Fibroblast of villous mesenchyme (primary cell): ENCODE measurements at places on chromosomes 1 and 21. TPM values are rescaled to one million over a fixed set of nuclear protein-coding genes. Genes with fewer than 3 reads are reported as not detected.

KIRREL1 gene
- 120 TPM in 2 replicates for total RNA-seq

HEYL gene
- total RNA-seq = under 0.01 and 0.32 TPM in 2 replicates

F3 gene
- 198 and 506 TPM in 2 replicates for total RNA-seq

MLLT11 gene
- 8.1 and 9.1 TPM in 2 replicates for total RNA-seq

KCNJ9 gene
- total RNA-seq = not detected in 2 replicates

GRCh38 chr1:214518361-214518760 is 33.0 kb downstream of the PTPN14 start:
- DNase-seq = no peak

- no peak for DNase-seq
Observed at GRCh38 chr1:4178501-4179113, 278.5 kb upstream of the C1orf174 start.

- no peak for DNase-seq
Observed at GRCh38 chr1:111513410-111514020, 10.1 kb upstream of the ADORA3 start.

DNA sequence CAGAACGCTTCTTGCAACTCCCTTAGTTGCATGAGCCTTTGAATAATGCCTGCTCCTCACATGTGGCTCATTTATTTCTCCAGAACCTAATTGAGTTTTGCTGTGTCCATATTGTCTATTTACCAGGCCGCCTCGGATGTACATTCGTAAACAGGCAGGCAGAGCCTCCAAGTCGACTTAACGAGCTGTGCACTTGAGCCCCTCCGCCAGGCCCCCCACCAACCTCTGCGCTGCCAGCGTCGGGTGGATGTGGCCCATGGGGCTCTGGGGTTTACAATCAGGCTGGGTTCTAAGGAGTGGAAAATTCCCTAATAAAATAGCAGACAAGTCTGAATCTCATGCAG is 106.1 kb downstream of the NPHP4 start:
- no peak for DNase-seq

GRCh38 chr1:173241528-173242347 is 34.6 kb upstream of the TNFSF4 start:
- no peak for DNase-seq

GRCh38 chr1:28457678-28458077 is 48.2 kb upstream of the RCC1 start:
- DNase-seq = no peak

GRCh38 chr21:44392916-44393315 is 39.5 kb downstream of the TRPM2 start:
- no peak for DNase-seq

DNA sequence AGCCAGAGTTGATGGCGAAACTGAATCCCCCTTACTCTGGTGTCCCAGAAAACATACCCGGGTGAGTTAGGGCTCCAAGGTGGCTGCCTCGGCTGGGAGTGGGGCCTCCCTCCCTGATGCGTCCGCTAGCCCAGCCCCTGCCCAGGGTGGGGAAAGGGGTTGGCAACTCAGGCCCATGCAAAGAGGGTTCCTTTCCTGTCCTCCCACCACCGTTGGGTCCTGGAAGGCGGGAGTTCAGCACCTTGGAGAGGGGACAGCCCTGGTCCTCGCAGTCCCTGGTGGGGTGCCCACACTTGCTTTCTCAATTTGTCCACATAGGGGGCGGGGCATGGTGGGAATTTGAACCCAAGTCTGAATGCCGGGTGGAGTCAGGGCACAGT is 6.1 kb downstream of the SRM start:
- DNase-seq = peak; percentile 13
